Erythroblast (primary cell): ENCODE measurements at places on chromosomes 7 and 10.

- peak; percentile 14 for DNase-seq
These were observed 16.2 kb upstream of the PAX2 start for GRCh38 chr10:100728928-100729861.

DNA sequence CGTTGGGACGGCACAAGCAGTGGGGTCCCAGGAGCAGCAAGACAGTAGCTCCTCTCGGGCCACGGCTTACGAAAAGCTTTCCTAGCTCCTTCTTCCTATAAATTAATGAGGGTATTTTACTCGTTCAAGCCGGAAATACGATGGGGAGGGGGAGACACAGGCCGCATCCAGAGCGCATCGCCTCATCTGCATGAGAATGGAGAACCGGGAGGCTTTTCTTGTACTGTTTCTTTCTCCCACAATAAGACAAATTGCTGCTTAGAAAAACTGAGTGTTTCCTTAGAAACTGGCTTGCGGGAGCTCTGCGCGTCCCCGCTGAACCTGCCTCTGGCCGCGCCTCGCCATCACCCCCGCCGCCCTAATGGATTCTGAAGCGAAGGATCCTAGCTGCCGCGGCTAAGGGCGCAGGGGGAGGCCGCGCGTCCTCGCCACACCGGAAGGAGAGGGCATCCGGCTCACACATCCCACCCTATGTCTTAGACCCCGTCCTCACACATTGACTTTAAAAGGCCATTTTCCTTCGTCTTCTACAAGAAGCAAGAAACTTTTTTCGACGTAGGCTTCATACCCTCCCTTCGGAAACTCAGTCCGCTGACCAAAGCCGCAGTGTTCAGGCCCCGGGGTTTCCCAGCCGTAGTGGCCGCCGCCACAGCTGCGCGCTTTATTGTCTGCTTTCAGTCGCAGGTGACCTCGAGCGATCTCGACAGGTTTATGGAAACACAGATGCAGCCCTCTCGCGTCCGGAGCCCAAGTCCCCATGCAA lies 8.8 kb downstream of the NXPH1 start:
- DNase-seq = no peak

- no peak for DNase-seq
These were observed 13.1 kb upstream of the CFAP46 start for GRCh38 chr10:132955479-132955878.

DNA sequence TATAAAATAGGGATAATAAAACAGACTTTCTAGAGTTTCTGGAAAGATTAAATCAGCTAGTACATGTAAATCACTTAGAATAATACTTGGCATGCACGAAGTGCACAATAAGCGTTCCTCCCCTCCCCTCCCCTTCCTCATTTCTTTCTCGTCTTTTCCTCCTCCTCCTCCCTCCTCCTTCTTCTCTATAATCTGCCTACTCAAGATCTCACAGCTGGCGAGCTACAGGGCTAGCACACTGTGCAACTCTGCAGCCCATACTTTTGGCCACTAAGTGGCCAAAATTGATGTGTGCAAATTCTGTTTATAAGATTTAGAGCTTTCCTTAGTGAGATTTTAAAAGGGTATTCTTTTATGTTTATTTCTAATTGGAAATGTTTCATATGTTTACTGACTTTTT lies 565.3 kb downstream of the PHTF2 start:
- DNase-seq = no peak

DNA sequence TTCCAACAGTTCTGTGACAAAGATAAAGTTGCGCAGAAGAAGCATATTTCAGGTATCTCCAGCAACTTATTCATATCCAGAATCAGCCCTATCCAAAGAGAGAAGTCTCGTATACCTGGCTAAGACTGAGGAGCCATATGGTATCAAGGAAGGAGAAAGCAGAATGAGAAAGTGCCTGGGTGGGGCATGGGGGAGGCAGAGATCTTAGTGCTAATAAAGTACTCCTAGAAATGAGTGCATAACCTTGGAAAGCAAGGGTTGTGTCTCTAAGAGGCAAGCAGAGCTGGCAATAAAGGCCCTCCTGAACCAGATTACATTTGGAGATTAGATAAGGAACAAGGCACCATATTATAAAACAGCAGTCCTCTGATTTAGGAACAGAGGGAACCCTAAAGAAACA lies 12.7 kb downstream of the TASOR2 start:
- DNase-seq = peak; percentile 56

- DNase-seq = no peak
These were observed 163.3 kb downstream of the USP6NL start for GRCh38 chr10:11448190-11448544.

GRCh38 chr7:77327932-77328628 lies 88.1 kb downstream of the GSAP start:
- DNase-seq = no peak

GRCh38 chr7:84844771-84845170 lies 342.1 kb downstream of the SEMA3D start:
- no peak for DNase-seq

DNA sequence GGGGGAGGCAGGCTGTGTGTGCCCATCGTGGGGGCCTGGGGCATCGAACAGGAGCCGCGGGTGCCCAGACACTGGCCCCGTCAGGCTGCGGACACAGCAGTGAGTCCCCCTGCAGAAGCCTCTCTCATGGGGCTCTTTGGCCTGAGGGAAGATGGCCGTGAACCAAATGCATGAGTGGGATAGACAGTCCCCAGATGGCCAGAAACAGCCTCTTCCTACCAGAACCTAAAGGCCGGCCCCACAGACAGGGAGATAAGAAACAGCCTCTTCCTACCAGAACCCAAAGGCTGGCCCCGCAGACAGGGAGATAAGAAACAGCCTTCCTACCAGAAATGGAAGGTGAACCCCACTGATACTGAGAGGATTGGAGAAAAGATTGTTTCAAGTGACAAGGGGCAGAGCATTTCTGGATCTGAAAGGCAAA lies 16.6 kb downstream of the IDI2 start:
- DNase-seq = peak; percentile 91

- DNase-seq = no peak
These were observed 8.0 kb upstream of the CHST15 start for GRCh38 chr10:124101351-124101750.

DNA sequence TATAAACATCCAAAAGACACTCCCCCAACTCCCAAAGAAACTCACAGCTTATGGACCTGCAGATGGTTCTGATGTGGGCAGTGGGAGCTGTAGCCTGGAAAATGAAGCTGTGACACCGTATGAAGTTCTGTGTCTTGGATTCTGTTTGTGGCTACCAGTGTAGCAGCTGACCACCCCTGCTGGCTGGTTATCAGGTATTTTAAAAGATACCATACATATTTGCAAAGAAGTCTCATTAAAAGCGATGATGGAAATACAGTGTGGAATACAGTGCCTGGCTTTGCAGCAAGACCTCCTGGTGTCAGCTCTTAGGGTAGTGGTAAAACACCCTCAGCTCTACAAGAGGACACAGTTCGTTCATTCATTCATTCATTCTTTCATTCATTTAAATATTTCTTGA lies 194.3 kb upstream of the PRKCQ start:
- no peak for DNase-seq

- DNase-seq = no peak
These were observed 51.9 kb downstream of the ALOX5 start for GRCh38 chr10:45425621-45426563.

DNA sequence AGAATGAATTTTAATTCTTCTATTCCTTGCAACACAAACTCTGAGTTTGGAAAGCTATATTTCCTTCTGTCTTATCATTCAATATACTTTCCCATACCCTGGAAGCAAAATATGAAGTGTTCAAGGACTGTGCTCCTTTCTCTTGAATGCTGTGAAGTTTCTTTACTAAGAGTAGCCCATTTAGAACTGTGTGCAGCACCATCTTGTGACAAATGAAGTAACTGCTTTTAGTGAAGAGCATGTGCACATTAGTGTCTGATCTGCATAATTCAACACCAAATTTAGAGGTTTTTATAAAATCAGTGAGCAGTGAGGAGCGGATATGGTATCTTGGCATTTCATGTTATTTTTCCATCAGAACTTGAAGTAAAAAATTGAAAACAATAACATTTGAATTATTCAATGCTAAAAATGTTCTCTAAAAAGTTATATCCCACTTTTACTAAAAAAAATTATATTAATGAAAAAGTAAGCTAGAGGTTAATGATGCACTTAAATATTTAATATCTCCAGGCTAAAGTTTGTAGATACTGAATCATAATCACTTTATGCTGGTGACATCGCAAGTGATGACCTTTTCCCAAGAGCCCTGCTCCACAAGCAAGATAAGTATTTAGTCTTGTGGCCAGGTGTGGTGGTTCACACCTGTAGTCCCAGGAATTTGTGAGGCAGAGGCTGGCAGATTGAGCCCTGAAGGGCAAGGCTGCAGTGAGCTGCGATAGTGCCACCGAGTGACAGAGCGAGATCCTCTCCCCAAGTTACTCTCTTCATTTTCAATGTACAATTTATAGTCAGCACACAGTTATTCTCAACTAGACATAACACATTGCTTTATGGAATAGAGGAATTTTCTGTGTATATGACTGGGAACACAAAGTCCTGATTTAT lies 108.8 kb upstream of the PCLO start:
- DNase-seq = no peak

GRCh38 chr7:156969972-156970420 lies 20.5 kb downstream of the NOM1 start:
- DNase-seq = no peak

- DNase-seq = no peak
These were observed 126.9 kb upstream of the GHITM start for GRCh38 chr10:84012431-84012830.

- DNase-seq = no peak
These were observed 4.8 kb downstream of the VSTM2A start for GRCh38 chr7:54546986-54547314.

DNA sequence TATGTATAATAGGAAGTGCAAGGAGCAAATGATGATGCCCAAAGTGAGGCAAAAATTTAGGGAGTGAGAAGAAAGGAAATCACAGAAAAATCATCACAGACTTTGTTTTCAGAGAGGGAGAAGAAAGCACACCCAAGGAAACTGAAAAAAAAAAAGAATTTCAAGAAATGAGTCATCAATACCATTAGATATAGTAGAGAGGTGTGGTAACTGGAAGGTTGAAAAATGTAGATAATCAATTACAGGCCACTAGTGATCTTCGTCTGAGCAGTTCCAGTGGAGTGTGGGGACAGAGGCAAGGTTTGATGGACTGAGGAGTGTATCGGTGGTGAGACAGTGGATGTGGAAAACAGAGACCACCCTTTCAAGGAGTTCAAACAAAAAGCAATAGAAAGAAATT lies 31.7 kb downstream of the ASB4 start:
- DNase-seq = no peak

DNA sequence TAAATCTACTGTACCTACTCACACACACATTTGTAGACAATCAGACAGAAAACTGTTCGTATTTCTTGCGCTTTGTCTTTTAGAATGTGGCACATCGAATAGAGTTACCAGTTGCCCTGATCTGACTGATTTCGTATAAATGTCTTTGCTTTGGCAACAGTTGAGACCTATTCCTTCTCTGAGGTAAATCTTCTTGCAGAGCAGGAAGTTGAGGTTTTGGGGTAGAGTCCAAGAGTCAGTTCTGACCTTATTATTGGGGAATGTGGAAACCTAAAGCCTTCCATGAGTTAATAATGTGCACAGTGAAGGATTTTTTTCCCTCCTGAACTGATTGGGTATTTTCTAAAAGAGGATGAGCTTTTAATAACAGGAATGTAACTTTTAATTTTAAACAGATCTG lies 135.3 kb downstream of the KIAA1217 start:
- no peak for DNase-seq

GRCh38 chr7:133339772-133340171 lies 86.9 kb downstream of the EXOC4 start:
- DNase-seq = no peak

DNA sequence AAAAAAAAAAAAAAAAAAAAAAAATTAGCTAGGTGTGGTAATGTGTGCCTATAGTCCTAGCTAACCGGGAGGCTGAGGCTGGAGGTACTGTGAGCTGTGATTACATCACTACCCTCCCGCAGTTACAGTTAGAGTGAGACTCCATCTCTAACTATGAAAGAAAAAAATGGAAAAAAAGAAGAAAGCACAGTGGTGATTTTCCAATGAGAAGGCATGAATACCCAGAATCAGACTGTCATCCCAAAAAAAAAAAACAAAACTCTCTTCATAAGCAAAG lies 269.9 kb upstream of the MKLN1 start:
- no peak for DNase-seq

DNA sequence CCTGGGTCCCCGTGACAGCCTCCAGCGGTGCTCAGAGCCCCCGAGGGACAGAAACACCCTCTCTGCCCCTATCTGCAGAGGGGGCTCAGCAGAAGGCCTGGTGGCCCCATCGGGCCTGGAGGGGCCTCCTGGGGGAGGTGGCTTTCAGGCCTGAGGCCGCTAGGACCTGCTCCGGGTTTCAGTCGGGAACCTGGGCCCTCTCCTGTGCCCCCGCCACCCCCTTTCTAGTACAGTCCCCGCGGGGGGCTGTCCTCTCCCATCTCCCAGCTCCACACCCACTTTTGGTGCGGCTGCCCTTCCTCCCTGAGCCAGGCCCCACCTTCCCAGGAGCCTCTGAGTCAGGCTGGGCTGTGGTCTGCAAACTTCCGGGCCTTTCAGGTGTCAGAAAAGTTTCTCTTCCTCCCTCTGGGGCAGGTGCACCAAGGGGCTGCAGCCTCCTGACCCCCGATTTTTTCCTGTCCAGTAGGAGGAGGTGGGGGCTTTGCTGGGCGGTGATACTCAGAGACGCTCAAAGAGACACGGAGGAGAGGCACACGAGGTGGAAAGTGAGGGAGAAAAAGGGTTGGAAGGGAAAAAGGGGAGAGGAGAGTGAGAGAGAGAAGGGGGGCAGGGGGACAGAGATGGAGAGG lies 692 bp downstream of the CARD11 start:
- DNase-seq = no peak

DNA sequence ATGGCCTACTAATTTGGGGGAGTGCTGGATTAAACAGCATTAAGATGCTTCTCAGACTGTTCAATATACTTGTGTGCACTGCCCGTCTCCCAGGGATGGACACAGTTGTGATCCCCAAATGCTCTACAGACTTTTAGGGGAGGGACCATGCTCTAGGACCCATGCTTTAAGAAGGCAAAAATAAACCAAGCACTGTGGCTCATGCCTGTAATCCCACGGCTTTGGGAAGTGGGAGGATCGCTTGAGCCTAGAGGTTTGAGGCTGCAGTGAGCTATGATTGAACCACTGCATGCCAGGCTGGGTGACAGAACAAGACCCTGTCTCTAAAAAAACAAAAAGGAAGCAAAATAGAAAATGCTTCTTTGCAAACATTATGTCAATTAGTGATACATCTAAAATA lies 102.6 kb downstream of the VOPP1 start:
- no peak for DNase-seq

GRCh38 chr10:122827302-122827701 lies 18.4 kb downstream of the CUZD1 start:
- no peak for DNase-seq

- DNase-seq = peak; percentile 81
These were observed 122.7 kb downstream of the MAD1L1 start for GRCh38 chr7:2109936-2110609.
